ENCODE measurements at places on chromosomes 13 and 19. TPM values are rescaled to one million over a fixed set of nuclear protein-coding genes. Genes with fewer than 3 reads are reported as not detected.

DNA sequence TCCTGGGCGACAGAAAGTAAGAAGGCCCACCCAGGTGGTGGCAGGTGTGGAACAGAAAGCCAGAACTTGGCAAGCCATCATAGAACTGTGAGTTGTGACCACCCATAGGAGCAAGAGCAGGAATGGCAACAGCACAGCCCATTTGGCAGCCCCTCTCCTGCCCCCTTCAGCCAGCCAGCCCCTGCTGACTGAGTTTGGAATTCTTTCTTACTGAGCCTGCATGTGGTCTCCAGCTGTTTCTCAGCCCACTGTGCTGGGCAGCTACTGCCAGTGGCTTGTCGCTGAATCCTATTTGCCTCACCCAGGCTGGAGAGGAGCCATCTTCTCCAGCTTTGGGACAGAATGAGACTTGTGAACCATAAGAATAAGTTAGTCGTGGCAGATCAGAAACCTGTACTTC, 28.3 kb downstream of the CNMD start:
- DNase-seq: no peak

DNA sequence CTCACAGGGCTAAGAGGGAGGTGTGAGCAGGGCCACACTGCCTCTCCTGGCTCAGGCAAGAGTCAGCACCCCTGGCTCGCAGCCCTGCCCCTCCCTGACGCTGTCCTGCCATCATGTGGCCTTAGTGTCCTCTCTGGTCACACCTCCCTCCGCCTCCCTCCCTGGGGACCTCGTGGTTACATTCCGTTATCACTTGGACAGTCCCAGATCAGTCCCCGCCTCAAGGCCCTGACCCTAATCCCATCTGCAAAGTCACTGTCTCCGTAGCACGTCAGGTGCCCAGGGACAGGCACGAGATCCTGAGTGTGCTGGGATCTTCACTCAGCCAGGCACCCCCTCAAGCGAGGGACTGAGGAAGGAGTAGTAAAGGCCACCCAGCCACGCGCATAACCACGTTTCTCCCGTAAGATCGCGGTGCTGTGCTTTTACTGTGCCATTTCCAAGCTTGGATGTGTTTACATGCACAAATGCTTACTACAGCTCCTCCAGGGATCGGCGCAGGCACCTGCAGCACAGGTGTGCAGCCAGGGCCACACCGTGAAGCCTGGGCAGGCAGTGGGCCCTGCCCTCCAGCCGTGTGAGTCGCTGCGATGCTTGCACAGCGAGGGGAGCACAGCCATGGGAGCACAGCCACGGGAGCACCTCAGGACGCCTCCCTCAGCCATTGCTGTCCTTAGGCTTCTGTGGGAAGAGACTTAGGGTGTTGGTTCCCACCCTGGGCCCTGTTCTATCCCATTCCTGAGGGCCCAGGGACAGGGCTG, 10.7 kb upstream of the TMEM255B start:
- no peak for DNase-seq

DNA sequence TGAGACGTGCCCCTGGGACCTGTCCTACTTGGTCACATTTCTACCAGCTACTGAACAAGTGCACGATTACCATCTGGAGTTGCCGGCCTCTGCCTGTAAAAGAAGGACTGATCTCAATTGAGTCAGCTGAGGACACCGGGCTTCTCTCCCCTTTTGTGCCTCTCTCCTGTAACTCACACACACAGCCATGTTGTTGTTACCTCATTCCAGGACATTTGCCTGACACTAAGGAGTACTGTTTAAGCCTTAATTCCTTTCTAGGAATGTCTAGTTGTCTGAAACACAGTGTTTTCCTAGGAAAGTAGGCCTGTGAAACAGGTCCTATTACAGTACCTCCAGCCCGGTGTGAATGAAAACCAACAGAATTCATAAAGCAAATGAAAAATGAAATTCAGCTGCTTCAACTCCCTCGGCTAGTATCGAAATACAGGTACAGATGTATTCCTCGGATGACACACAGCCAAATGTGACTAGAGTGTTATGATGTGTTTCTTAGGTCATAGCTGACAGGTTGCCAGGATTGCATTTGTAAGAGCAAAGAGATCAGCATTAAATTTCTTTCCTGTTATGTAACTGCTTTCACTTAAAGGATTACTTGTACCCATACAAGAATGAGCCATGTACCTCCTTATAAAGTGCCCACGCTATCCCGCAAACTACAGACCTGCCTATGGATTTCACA, 152.0 kb upstream of the IRS2 start:
- DNase-seq: no peak

DNA sequence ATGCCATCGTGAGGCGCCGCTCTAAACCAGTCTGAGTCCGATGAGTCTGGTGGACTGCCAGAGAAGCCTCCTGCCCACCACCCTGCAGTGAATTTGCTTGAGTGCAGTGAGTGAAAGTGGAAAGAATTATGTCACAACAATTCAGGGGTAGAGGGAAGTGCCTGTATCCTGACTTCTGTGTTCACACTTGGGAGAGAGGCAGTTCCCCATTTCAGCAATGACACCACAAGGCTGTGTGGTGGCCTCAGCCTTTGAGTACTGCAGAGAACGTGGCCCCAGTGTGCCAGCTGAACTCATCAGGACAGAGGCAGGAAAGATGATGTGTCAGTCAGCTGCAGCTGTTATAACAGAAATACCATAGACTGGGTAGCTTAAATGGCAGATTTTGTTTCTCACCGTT, 155.6 kb downstream of the COG6 start:
- DNase-seq: no peak

- no peak for DNase-seq
Measured at GRCh38 chr13:106063591-106064313, 471.7 kb downstream of the EFNB2 start.

DNA sequence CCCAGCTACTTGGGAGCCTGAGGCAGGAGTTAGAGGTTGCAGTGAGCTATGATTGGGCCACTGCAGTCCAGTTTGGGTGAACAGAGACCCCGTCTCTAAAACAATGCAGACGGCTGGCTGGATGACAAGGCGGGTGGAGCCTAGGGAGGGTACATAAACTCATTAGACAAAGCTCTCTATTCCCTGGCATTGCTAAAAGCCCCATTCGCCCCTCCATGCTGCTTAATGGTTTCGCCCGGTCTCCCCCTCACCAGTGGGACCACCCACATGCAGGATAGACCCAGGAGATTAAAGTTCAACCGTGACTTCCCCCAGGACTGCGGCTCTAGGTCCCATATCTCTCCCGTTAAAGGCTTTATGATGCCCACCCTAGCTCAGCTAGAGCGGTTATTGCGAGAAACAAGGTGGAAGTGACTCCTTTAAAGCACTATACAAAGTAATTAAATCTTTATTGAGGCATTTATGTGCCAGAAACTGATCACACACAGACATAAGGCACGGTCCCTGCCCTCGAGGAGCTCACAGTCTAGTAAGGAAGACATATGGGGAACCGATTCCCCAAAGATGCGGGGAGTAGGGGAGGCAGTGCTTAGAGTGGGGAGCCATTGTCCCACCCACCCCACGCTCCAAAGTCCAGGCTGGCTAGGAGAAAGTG, 4.9 kb downstream of the LYPD3 start:
- DNase-seq: no peak

- peak; percentile 84 for DNase-seq
Measured at GRCh38 chr19:16041299-16041990, 34.9 kb upstream of the TPM4 start.

GRCh38 chr19:46147791-46148288, at the start of gene IGFL2:
TSS of gene IGFL2 (plus strand) at chr19:46148238. CDS start at chr19:46148279, 41 bp downstream.
- peak; percentile 29 for DNase-seq

DNA sequence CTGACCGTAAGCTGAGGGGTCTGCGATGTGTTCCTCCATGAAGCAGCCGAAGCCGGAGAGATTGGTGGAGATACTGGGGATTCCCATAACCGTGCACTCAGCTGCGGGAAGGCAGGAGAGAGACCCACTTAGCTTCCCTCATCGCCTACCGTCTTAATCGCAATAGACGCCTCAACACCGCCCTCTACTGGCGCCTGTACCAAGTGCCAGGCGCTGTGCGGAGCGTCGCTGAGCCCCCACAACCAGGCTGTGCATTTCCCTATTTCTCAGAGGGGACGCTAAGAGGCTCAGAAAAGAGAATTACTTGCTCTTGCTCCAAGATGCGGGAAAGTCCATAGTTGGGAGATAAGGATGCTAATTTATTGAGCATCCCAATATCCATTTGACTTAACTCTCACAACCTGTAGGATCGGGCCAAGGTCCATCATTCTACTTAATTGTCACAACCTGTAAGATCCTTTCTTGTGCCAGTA, 5.8 kb downstream of the FTL start:
- peak; percentile 87 for DNase-seq

- peak; percentile 24 for DNase-seq
Measured at GRCh38 chr19:42178791-42179674, 38.4 kb downstream of the DEDD2 start.

GRCh38 chr19:3140667-3141038, 4.8 kb downstream of the GNA15 start:
- peak; percentile 38 for DNase-seq

DNA sequence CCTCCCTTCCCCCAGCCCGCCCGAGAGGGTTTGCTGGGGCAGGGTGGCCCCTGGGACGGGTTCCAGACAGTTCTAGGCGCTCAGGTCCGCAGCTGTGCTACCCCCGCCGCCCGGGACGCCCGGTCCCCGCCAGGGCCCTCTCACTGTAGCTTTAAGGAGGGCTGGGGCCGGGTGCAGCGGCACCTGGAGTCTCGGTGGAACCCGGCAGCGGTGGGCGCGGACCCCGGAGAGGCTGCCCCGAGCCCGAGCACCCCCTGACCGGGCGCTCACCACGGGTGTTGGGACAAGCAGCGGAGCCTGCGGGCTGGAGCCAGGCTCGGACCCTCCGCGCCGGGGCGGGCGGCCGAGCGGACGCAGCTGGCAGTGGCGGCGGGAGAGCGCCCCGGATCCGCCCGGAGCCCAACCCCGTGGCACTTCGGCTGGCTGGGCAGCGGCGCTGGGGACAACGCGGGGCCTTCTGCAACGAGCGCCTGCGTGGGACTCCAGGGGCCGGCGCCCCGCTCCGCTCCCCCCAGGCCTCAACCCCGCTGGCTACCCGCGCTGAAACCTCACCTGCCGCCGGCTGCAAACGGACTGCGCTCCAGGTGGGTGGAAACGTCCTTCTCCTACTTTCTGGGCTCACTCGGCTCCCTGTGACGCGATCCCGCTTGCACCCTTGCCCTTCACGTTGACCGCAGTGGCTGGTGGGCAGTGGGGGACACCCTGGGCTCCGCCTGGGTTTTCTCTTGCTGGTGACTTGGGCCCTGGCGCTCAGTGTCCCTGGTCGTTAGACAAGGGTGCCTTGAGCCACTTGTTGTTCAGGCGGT, 81.1 kb downstream of the ZNF429 start:
- peak; percentile 15 for DNase-seq

DNA sequence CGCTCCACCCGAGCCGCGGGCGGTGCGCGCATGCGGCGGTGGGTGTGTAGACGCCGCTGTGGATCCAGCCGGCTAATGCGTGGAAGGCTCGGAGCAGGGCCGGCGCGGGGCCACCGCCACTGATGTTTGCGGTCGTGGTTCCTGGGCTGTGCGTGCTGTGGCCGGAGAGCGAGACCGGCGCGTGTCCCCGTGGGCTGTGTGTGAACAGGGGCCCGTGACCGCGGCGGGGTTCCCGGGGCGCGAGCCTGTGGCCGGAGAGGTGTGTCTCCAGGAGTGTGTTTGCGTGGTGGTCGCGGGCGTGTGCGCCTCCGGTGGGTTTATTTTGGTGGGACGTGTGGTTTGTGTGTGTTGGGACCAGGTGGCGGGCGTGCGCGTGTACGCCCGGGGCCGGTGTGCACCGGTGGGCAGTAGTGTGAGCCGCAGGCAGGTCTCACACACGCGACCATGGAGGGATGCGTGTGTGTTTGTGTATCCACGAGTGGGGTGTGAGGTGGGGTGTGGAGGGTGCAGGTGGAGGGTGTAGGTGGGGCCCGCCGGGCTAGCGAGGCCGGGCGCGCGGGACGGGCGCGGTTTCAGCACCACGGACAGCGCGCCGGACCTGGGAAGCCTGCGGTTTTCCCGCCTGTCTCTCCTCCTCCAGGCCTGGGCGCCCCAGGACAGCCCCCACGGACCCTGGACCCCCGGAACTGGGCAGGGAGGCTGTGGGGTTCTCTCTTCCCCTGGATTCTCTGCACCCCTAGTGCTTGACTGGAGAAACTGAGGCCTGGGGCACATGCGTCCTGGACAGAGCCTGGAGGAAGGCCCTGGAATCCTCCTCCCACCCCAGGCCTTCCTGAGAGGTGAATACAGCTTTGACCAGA, 1.6 kb downstream of the HCN2 start:
- DNase-seq: no peak

IFI30 gene
- 23.7 TPM for total RNA-seq

KIR2DL4 gene
- not detected for total RNA-seq

PRTN3 gene
- total RNA-seq: not detected
